ENCODE measurements at places on chromosomes 1 and 21. TPM values are rescaled to one million over a fixed set of nuclear protein-coding genes. Genes with fewer than 3 reads are reported as not detected.

The PLA2G4A gene
- polyA plus RNA-seq = 6.3 TPM

The PDE9A gene
- polyA plus RNA-seq = 1.8 TPM

The C1orf87 gene
- polyA plus RNA-seq = not detected

The KRTAP13-2 gene
- polyA plus RNA-seq = not detected

All from esophagus (tissue), 2 donors.